ENCODE measurements at places on chromosomes 5 and 9.

DNA sequence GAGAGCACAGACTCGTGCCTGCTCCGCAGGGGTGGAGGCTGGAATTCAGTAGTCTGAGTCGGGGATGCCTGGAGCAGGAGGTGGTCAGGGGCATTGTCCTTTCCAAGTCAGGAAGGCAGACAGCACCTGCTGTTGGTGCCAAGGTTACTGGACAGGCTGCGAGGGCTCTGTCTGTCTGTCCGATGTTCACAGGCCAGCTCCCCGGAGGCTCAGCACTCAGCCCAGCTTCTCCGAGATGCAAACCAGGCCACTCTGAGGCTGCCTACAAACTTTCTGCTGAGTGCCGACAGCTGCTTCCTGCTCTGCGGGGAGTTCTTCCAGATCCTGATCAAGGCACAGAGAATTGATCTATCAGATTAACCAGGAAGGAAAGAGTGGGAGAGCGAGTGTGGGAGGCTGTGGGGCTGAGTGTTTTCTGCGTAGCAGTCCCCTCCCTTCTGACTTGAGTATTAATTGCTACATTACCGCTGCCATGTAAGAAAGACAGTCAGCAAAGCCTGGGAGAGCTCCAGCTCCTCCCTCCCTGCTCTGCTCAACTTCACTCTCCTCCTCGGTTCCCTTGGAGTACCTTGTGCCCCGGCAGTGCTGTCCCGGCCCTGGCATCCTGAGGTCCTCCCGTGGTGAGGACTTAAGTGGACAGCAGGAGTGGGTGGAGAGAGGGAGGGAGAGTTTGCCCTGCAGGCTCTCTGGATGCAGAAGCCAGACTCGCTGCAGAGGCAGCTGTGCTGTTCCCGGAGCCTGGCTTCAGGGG, 36.0 kb downstream of the KCNMB1 start:
- no peak for DNase-seq

DNA sequence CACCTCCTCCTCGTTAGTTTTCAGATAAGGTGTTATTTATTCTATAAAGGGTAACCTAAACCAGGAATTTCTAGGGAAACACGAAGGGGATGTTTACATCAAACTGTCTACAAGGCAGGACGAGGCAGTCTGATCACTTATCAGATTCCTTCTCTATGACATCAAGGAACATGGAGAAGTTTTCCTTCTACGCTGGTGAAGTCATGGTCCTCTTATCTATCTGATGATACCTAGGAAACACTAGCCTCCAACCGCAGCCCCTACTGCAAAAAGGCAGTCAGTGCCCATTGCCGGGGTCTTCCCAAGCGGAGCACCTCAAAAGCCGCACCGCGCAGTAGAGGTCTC, 1.5 kb downstream of the MPDZ start:
- no peak for DNase-seq

DNA sequence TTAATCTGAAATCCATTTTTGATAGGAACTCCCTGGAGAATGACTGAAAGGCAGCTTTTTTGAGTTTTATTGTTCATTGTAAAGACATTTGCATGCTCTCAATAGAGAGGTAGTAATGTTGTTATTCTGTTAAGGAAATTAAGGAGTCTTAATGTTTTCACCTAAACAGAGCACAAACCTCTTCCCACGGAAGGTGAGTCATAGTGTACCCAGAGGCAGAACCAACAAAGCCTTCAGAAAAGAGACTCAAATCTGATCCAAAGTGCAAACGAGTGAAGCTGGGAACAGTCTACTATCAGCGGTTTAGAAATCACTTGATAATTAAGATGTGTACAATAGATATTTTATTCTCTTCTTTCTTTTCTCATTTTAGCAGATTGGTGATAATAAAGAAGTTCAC, 470.5 kb downstream of the PLK2 start:
- DNase-seq, result no peak

GRCh38 chr5:154047324-154047723, 8.6 kb downstream of the MFAP3 start:
- no peak for DNase-seq

DNA sequence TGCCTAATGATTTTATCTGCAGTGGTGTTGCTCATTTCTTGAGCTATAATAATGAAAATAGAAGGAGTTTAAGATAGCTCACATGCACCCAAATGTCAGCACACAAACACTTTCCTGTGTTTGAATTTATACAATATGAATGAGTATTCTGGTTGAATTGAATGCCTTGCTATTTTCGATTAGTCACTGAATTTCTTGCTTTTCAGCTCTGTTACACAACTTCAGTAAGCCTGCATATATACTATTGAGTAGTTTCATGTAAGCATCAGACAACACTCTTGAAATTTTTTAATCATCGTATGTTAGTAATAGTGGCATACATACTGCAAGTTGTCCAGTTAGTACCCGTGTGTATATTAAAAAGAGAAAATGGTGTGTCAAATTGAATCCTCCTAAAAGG, 281.5 kb upstream of the GRIA1 start:
- DNase-seq, result no peak

GRCh38 chr9:22084336-22085035, 75.4 kb upstream of the CDKN2B start:
- no peak for DNase-seq

DNA sequence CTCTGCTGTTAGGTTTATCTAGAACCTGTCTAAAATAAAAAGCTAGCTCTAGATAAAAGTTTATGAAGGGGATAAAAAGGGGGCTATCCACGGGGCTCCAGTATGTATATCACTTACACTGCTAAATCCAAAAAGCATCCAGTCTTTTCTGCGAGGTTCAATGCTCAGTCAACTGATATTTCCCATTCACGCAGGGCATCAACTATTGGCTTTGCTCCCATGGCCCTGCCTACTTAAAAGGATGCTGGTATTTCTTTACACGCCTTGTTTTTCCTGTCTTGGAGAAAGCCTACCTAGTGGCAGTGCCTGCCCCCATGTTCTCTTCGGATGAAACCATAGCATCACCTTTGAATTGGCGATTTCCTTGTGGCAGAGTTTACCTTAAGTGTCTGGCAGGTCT, 8.1 kb downstream of the SPRY4 start:
- no peak for DNase-seq

DNA sequence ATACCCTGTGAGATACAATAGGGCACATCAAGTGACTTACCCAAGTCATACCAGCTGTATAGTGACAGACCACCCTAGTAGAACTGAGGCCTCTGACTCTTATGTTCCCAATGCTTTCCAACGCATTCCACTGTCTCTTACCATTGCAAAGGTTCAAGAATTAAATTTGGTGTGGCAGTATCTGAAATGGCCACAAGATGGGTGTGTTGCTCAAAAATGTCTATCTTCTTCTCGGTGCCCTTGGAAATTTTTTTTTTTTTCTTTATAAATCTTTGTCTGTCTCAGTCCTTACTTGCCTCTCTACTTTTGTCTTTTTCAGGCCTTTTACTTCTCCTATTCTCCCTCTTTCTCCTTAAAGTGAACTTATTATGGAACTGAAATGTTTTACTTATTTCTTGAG, 48.4 kb downstream of the GPR21 start:
- DNase-seq, result no peak

GRCh38 chr5:124178050-124178449, 568.4 kb downstream of the ZNF608 start:
- DNase-seq, result no peak

- DNase-seq, result no peak
Measured at GRCh38 chr9:74824654-74825053, 63.1 kb downstream of the TRPM6 start.

- DNase-seq, result no peak
Measured at GRCh38 chr5:158933494-158934318, 166.0 kb downstream of the EBF1 start.

GRCh38 chr5:102975045-102975444, 144.9 kb downstream of the GIN1 start:
- DNase-seq, result no peak

- no peak for DNase-seq
Measured at GRCh38 chr5:56233230-56233629, at the start of gene ANKRD55. TSS of gene ANKRD55 (minus strand) at chr5:56233330. CDS start at chr5:56232913, 417 bp downstream.

DNA sequence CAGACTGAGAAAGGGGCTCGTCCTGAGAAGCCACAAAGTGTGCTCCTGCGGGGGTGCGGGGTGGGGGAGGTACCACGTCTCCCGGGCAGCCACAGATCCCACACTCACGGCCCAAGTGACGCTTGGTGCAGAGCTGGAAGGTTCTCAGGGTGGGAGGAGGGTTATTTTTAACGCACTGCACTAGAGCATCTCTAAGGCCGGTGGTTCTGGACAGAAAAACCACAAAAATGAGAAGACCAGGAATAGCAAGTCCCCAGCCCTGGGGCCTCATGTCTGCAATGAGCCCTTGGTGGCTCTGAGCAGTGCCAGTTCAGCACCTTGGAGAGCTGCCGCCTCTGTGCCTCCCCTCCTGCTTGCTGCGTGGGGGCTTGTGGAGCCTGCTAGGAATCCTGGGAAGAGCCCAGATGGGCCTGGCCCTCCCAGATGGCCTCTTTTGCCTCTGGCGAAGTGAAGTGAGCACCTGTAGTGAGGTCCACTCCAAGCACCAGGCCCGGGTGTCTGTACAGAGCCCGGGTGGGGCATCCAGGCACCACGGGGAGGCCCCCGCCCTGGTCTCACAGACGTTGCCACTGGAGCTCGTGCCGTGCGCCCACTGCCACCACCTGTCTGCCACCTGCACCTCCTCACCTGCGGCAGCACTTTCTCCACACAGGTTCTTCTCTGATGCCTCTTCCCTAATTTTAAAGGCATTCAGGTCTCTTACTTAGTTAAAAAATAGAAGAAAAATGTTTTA, 48.9 kb upstream of the CACNA1B start:
- no peak for DNase-seq

DNA sequence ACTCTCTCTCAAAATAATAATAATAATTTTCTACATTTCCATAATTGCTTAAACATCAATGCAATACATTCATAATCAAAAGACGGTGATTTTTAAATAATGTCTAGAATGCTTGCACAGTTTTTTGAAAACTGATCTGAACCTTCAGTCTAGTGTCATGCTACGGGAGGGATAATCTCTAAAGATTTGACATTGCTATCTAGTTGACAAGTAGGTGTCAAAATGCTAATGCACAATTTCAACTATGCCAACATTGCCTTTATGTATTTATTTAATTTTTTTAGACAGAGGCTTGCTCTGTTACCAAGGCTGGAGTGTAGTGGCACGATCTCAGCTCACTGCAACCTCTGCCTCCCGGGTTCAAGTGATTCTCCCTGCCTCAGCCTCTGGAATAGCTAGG, 16.0 kb upstream of the PCAT7 start:
- no peak for DNase-seq

- DNase-seq, result no peak
Measured at GRCh38 chr9:85268131-85268530, 473.6 kb downstream of the AGTPBP1 start.

- DNase-seq, result no peak
Measured at GRCh38 chr9:74662674-74663073, 165.5 kb downstream of the RORB start.

GRCh38 chr9:130995086-130996011, 13.6 kb upstream of the LAMC3 start:
- no peak for DNase-seq

DNA sequence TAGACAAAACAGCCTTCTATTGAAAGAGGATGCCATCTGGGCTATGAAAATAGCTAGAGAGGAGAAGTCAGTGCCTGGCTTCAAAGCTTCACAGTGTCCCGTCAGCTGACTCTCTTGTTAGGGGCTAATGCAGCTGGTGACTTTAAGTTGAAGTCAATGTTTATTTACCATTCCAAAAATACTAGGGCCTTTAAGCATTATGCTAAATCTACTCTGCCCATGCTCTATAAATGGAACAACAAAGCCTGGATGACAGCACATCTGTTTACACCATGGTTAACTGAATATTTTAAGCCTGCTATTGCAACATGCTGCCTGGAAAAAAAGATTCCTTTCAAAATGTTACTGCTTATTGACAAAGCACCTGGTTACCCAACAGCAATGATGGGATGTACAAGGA, 309.1 kb downstream of the NTRK2 start:
- no peak for DNase-seq

DNA sequence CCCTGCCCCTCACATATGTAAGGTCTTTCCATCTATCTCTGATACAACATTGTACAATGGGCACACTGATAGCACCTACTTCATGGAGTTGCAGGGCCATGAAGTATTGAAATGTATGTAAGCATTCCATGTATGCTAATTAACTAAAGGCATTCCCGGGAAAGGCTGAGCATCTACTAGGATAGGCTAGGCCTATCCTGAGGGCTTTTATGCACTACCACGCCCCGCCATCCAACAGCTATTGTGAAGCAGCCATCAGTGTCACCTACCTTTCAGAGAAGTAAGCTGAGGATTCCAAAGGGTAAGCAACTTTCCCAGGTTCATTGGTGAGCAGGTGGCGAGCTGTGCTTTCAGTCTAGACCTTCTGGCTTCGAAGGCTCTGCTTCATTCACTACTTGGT, 47.6 kb downstream of the NSG2 start:
- no peak for DNase-seq

DNA sequence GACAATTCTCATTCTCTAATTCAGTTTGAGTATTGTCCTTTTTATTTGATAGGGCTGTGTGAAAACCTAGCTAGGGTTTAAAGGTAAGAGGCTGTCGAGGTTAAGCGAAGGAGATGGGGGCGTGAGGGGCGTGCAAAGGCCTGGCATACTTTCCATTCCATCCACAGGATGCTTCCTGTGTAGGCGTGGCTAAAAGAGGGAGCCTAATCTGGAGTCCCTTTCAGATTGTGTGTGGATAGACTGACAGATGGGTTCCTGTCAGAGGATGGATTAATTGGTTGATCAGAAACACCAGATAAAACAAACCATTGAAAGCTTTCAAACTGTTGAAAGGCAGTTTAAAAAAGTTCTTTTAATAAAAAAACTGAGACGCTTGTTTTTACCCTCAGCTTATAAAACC, 1.1 kb upstream of the ELL2 start:
- no peak for DNase-seq

DNA sequence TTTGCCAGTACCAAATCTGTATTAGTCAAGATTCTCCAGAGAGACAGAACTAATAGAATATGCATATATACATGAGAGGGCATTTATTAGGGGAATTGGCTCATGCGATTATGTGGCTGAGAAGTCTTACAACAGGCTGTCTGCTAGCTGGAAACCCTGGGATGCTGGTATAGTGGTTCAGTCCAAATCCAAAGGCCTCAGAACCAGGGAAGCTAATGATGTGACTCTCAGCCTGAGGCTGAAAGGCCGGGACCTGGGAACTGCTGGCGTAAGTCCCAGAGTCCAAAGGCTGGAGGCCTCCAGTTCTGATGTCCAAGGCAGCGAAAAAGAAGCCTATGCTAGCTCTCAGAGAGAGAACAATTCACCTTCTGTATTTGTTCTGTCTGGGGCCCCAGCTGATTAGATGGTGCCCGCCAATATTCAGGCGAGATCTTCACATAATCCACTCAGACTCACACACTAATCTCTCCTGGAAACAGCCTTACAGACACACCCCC, 84.1 kb downstream of the KIAA1958 start:
- DNase-seq, result no peak

GRCh38 chr9:124139001-124139400, 118.7 kb upstream of the NEK6 start:
- DNase-seq, result no peak

- no peak for DNase-seq
Measured at GRCh38 chr9:16202914-16203728, 650.3 kb downstream of the CCDC171 start.

Measured in cortex of kidney (tissue), 1 donor.